ENCODE measurements at places on chromosomes 2 and 18. TPM values are rescaled to one million over a fixed set of nuclear protein-coding genes. Genes with fewer than 3 reads are reported as not detected.

The KCNS3 gene
- 4.1 TPM for total RNA-seq

The CIB4 gene
- total RNA-seq, result not detected

The LRPPRC gene
- total RNA-seq, result 146 TPM

The ALPG gene
- total RNA-seq, result not detected

The FEV gene
- total RNA-seq, result not detected

The FOXD4L1 gene
- total RNA-seq, result under 0.01 TPM

The MYOM1 gene
- 0.85 TPM for total RNA-seq

The FAM168B gene
- 167 TPM for total RNA-seq

The SLC23A3 gene
- total RNA-seq, result 0.68 TPM

The STPG4 gene
- 0.07 TPM for total RNA-seq

The AQP12B gene
- total RNA-seq, result not detected

The SCN1A gene
- not detected for total RNA-seq

The FECH gene
- 20.8 TPM for total RNA-seq

The STAT4 gene
- total RNA-seq, result 9.2 TPM

The SERPINB3 gene
- total RNA-seq, result 32.5 TPM

The TANC1 gene
- 34.5 TPM for total RNA-seq

The PER2 gene
- 11.3 TPM for total RNA-seq

The PDE6D gene
- total RNA-seq, result 14.0 TPM

The TMEM37 gene
- total RNA-seq, result not detected

The AKAIN1 gene
- not detected for total RNA-seq

The PFN4 gene
- total RNA-seq, result 0.43 TPM

The YES1 gene
- total RNA-seq, result 162 TPM

The RAB12 gene
- total RNA-seq, result 73.5 TPM

The ATP6V1B1 gene
- 0.21 TPM for total RNA-seq

The EVX2 gene
- not detected for total RNA-seq

The LBX2 gene
- total RNA-seq, result 1.00 TPM

The NT5C1B gene
- not detected for total RNA-seq

The DGUOK gene
- 45.5 TPM for total RNA-seq

The PTPRM gene
- 27.7 TPM for total RNA-seq

The SLC11A1 gene
- 0.34 TPM for total RNA-seq

The GALNT14 gene
- total RNA-seq, result 22.5 TPM

The NPPC gene
- total RNA-seq, result not detected

The MEIS1 gene
- total RNA-seq, result 16.1 TPM

The TMEM17 gene
- 1.7 TPM for total RNA-seq

The WDR33 gene
- total RNA-seq, result 24.9 TPM

The DCDC2C gene
- not detected for total RNA-seq

The LYG2 gene
- not detected for total RNA-seq

The AMER3 gene
- not detected for total RNA-seq

The SAG gene
- total RNA-seq, result not detected

The UNC50 gene
- total RNA-seq, result 50.6 TPM

The VPS4B gene
- 115 TPM for total RNA-seq

The RGPD8 gene
- total RNA-seq, result 10.3 TPM

The TEX44 gene
- total RNA-seq, result not detected

The MROH2A gene
- not detected for total RNA-seq

The ZAP70 gene
- total RNA-seq, result 0.07 TPM

The TEKT4 gene
- total RNA-seq, result not detected

The KCNJ3 gene
- not detected for total RNA-seq

The C2orf66 gene
- 0.93 TPM for total RNA-seq

The CYRIA gene
- 1.4 TPM for total RNA-seq

The CABLES1 gene
- total RNA-seq, result 1.2 TPM

The LIMS3 gene
- total RNA-seq, result 3.1 TPM

All from nasal cavity respiratory epithelium epithelial cell of viscerocranial mucosa (primary cell).